ENCODE measurements at places on chromosomes 7 and 10.

DNA sequence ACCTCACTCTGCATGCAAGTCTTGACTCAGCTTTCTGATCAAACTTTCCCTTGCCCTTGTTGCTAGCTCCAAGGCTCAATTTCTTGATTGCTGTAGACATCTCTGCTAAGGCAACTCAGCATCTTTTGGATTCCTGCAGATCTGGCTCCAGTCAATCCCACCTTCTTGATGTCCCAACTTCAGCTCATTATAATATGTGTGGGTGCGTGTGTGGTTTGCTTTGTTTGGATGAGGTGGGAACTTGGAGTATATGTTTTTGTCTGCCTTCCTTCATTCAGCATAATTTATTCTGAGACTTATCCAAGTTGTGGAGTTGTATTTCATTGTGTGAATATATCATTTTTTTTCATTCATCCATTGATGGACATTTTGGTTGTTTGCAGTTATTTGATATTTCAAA is 364.8 kb upstream of the IGFBP3 start:
- no peak for DNase-seq

- DNase-seq = no peak
Measured at GRCh38 chr7:51123322-51124019, 193.1 kb downstream of the COBL start.

DNA sequence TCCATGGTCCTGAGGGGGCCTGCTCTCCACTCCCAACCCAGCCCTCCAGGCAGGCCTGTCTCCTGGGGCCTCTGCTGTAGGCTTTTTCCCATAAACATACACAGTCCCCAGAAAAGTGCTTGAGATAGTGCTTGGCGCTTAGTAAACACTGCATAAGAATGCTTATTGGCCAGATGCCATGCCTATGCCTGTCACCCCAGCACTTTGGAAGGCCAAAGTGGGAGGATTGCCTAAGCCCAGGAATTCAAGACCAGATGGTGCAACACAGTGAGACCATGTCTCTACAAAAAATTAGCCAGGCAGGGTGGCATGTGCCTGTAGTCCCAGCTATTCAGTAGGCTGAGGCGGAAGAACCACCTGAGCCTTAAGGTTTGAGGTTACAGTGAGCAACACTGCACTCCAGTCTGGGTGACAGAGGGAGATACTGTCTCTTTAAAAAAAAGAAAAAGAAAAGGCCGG is 24.6 kb upstream of the ASL start:
- no peak for DNase-seq

- peak; percentile 96 for DNase-seq
Measured at GRCh38 chr7:18495412-18496340, at the start of gene HDAC9. TSS of gene HDAC9 (plus strand) at chr7:18495749. CDS start at chr7:18496303, 554 bp downstream.

GRCh38 chr10:105145711-105146110 is 504.6 kb downstream of the SORCS3 start:
- DNase-seq = no peak

DNA sequence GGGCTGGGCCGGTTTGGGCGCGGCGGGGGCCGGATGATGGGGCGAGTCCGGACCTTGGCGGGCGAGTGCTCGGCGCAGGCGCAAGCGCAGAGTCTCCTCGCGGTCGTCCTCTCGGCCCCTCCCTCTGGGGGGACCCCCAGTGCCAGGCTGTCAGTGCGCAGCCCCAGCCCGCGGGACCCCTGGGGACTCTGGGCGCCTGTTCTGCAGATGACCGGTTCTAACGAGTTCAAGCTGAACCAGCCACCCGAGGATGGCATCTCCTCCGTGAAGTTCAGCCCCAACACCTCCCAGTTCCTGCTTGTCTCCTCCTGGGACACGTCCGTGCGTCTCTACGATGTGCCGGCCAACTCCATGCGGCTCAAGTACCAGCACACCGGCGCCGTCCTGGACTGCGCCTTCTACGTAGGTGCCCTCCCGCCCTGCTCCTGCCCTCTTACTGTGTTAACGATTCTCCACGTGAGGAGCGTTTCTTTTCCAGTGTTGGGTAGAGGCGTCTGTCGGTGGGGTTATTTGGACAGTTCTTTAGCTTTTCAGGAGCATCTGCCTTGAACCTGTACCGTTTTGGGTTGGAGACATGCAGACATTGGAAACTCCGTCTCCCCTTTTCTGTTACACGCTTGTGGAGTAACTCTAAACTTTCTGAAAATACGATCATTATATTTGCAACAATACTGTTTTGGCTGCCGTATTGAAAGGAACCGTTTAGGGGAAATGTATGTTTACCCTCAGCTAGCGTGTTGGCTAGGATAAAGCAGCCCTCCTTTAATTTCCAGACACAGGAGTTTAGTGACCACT is 706 bp downstream of the BUB3 start:
- DNase-seq = peak; percentile 50

GRCh38 chr10:29702273-29703164 is 67.7 kb upstream of the SVIL start:
- DNase-seq = no peak

DNA sequence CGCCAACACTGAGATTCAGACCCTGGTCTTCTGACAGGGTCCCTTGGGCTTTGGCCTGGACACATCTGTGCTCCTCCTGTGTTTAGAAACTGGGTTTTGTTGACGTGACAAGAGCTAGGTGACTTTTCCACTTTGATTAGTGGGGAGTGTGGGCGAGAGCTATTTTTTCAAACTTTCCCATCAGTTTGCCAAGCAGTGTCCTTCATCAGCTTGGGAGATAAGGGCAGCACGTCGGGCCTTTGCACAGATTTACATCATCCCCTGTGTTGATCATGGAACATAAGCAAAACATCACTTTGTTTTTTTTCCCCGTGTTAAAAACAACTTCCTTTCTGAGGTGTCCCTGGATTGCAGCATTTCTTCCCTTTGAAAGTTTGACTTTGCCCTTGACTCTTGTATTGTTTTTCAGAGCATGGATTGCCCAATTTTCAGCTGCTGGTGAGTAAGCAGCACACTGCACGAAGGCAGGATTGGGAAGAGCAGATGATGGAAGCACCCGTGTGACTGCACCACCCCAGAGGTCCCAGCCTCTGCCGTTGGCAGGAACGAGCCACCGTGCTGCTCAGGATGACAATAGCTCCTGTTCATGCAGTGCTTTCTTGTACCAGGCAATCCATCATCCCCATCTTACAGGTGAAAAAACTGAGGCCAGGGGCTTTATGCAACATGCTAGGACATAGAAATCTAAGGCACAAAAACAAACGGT is 6.4 kb upstream of the IGFBP1 start:
- no peak for DNase-seq

GRCh38 chr10:13971601-13972475 is 358.9 kb downstream of the FRMD4A start:
- DNase-seq = no peak

DNA sequence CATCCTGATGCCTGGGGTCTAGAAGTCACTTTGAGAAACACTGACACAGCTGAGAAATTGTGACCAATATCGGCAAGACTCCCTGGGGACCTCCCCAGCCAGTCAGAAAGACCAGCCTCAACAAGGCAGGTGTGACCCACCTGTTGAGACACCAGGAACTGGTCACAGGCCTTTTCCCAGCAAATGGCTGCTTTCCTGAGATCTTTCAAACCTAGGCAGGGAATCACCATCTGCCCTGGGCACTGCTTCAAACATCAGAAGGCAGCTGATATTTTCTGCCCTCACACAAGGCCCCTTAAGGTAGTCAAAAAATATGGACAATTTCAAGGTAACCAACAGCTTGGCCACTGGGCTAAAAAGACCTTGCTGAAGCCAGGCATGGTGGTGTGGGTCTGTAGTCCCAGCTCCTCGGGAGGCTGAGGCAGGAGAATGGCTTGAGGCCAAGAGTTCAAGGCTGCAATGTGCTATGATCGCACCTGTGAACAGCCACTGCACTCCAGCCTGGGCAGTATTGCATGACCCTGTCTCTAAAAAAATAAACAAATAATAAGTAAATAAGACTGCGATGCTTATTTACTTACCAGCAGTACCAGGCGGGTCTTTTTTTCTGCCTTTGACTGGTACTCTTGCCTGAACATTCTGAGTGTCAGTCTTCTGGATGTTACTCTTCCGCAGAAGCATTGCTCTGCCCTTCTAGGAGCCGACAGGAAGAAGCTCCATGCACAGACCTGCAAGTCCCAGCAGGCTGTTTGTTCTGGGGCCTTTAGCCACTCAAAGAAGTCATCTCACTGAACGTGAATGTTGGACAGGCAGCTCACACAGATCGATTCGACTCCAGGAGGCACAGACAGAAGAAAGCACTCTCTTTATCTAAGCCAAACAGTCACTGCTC is 59.7 kb downstream of the SORBS1 start:
- DNase-seq = no peak

DNA sequence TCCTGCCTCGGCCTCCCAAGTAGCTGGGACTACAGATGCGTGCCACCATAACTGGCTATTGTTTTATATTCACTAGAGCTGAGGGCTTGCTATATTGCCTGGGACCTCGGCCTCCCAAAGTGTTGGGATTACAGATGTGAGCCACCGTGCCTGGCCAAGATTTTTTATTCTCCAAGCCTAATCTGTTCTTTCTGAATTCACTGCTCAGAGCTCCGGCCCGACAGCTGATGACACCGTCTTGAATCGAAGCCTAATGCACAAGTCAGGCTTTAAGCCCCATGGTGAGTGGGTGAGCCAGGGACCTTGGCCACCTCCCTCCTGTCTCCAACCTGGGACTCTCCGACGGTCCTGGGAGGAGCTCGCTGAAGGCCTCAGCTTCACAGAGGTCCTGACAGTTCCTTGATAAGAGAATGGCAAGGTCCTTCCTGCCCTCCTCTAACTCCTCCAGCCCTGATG is 338.9 kb downstream of the WDR37 start:
- DNase-seq = no peak

DNA sequence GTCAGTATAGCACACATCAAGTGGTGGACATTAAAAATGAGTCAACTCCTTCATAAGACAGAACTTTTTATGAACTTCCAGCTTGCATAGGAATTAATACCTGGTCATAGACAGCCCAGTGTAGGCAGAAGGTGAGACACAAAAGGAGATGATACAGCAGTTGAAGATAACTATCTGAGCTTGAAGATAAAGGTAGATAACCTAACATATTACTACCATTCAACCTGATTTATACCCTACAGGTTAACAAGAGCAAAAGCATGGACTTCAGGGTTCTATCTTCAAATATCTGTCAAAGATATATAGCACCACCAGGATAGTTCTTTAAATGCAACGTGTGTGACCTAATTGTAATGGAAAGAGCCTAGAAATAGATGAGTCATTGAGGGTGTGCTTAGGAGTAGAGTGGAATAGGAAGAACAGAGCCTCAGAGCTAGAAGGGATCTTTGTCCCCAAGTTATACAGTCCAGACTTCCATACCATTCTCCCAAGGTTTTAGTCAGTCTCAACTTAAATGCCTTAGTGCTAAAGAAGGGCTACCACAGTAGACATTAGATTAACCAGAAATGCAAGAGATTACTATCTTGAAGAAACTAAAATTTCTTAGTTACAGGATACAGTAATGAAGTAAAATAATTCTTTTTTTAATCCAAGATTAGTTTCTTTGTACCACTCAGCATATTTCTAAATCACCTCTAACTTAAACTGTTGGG is 9.2 kb downstream of the ZNF800 start:
- DNase-seq = no peak

- DNase-seq = no peak
Measured at GRCh38 chr10:78178940-78179339, 145.3 kb downstream of the RPS24 start.

- DNase-seq = no peak
Measured at GRCh38 chr7:12570168-12570533, 369 bp upstream of the SCIN start.

- no peak for DNase-seq
Measured at GRCh38 chr10:49598986-49599385, 11.1 kb upstream of the SLC18A3 start.

DNA sequence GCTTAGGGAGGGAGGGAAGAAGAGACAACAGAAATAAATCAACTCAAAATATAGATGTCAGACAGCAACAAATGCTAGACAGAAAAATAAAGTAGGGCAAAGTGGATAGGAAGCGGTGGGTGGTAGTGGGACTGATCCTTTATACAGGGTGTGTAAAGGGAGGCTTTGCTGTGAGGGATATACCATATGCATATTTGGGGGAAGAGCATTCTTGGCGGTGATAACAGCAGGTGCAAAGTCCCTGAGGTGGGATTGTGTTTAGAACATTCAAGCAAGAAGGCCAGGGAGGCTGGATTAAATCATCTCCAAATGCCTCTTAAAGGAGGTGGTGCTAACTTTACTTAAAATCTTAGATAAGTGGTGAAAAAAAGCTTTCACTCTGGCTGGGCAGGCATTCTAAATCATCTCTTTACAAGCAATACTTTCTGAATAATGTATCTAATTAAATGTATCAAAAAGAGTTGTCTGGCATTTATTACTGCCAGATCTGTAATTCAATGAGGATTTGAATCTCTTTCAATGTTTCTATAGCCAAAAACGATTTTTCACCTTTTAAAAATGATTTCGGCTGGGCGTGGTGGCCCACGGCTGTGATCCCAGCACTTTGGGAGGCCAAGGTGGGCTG is 9.4 kb upstream of the AKR1B15 start:
- no peak for DNase-seq

DNA sequence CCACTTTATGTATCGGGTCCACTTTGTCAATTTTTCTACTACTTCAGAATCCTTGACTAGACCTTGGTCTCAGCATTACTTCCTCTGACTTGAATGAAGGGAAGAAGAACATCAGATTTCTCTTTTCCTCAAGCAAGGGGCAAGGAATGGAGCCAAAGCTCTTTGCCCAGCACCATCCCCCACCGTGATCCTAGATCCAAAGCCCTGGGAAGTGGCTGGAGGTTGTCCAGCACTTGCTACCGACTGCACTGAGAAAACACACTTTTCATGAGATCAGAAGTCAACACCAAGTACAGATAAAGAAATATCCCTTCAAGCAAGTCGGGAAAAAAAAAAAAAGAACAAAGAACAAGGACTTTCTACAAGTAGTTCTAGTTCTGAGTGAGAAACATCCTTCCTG is 102.1 kb upstream of the DDC start:
- no peak for DNase-seq

DNA sequence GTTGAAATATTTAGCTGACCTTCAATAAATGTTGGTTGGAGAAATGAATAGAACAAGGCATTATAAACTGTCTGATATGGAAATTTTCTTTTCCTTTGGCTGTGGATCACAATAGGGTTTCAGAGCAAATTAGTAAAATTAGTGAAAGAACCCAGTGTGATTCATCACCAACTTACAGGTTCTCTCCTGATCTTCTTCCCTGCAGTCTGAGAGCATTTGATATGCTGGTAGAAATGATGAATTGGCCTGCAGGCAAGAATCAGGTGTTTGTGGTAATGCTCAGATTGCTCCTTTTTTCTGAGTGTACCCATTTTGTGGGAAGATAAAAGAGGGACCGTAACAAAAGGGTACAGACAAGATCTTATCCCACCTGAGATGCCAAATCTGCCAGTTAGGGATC is 51.9 kb downstream of the BTAF1 start:
- no peak for DNase-seq

GRCh38 chr7:128909625-128910568 is 612 bp downstream of the KCP start:
- no peak for DNase-seq

GRCh38 chr7:131072505-131073091 is 255.1 kb upstream of the MKLN1 start:
- DNase-seq = no peak

GRCh38 chr10:27153845-27154193 is 365 bp downstream of the YME1L1 start:
- peak; percentile 3 for DNase-seq

- DNase-seq = no peak
Measured at GRCh38 chr7:25714013-25714412, 438.0 kb upstream of the NFE2L3 start.

All from NCI-H2081 (cell line).